ENCODE measurements at places on chromosomes 3 and 15.

- peak; percentile 75 for DNase-seq
Observed at GRCh38 chr3:48187579-48188265, 495 bp downstream of the CDC25A start.

GRCh38 chr15:36905908-36906307 lies 194.4 kb downstream of the MEIS2 start:
- DNase-seq = no peak

- DNase-seq = peak; percentile 98
Observed at GRCh38 chr3:142595951-142596725, at the start of gene PLS1. PLS1 (plus strand) TSS chr3:142596393; CDS start chr3:142664238, 67,845 bp downstream.

- DNase-seq = no peak
Observed at GRCh38 chr15:47918877-47919276, 201.6 kb downstream of the SEMA6D start.

GRCh38 chr3:154987846-154988245 lies 92.3 kb upstream of the MME start:
- DNase-seq = no peak

- DNase-seq = no peak
Observed at GRCh38 chr15:68542348-68542747, 36.4 kb upstream of the CORO2B start.

DNA sequence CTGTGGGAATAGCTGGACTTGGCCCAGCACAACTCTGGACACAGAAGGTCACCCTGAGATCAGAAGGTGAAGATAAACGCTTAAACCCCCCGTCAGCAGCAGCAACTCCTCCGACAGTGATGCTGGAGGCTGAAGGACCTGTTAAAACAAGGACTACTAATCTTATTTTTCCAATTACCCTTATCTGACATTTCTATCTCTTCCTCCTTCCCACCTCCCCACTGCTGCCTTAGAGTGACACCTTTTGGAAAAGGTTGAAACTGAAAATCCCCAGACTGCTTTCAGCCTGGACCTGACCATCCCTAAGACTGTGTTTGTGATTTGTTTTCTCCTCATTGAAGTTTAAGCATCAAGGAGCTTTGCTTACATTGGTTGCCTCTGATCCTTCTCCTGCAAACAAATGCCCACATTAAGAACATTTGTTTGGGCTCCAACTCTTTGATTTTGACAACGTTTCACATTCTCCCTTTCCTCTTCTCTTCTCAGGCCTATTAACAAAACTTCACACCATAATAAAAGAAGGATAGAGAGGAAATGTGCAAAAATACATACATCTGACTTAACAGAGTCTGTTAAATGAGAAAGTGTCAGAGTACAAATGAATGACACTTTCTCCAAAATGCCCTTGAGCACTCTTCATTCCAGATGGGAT lies 410.6 kb upstream of the WNT5A start:
- DNase-seq = peak; percentile 63

DNA sequence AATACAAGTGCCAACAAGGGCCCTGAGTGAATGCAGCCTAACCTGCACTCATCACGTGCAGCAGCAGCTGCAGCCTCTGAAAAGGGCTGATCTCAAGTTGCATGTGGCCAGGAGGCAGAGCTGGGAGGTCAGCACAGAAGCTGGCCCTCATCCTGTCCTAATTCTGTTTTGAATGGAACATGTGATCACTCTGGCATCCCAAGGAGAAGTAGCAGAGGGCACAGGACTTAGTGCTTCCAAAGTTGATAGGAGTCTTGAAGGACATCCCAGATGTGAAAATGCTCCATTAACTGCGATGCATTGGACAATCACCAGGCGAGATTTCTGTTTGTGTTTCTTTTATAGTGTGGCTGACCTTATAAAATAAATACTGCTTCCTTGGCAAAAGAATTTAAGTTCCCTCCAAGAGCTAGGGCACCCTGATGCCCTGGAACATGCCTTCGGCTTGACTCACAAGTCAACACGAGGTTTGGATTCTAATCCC lies 31.6 kb upstream of the STAG1 start:
- no peak for DNase-seq

GRCh38 chr3:71511037-71511436 lies 72.5 kb downstream of the FOXP1 start:
- peak; percentile 71 for DNase-seq

- DNase-seq = no peak
Observed at GRCh38 chr3:56940976-56941375, 119.5 kb upstream of the SPATA12 start.

DNA sequence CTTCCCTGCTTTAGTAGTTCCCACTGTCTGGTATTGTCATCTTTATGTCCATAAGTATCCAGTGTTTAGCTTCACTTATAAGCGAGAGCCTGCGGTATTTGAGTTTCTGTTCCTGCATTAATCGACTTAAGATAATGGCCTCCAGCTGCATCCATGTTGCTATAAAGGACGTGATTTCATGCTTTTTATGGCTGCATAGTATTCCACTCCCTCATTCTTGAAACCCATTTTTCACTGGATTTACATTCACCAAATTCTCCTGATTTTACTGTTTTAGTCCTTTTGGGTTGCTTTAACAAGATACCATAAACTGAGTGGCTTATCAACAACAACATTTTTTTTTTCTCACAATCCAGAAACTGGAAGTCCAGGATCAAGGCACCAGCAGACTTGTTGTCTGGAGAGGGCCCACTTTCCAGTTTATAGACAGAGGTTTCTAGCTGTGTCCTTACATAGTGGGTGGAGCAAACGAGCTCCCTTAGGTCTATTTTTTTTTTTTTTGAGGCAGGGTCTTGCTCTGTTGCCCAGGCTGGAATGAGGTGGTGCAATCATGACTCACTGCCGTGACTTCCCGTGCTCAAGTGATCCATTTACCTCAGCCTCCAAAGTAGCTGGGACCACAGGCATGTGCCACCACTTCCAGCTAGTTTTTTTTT lies 6.1 kb upstream of the TICRR start:
- DNase-seq = no peak

- DNase-seq = no peak
Observed at GRCh38 chr3:188421151-188421821, 267.3 kb downstream of the LPP start.

- no peak for DNase-seq
Observed at GRCh38 chr3:140545756-140546155, 132.1 kb upstream of the TRIM42 start.

DNA sequence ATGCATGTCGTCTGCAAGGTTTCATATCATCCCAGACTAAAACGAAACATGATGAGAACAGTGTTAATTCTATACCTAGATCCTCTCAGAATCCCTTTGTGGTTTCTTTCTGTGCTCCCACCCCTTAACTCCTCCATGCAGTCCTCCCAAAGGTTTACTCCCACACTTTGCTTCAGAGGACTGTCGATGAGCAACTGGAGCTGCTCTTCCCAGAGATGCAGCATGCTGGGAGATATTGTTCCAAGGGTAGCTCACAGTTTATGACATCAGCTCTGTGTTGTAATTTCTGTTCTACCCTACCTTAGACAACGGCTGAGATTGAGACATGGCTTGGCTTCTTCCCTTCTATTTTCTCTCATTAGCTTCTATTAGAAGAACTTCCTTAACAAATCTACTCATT lies 313.0 kb upstream of the COL8A1 start:
- DNase-seq = no peak

GRCh38 chr3:55622116-55622515 lies 135.0 kb upstream of the WNT5A start:
- DNase-seq = no peak

DNA sequence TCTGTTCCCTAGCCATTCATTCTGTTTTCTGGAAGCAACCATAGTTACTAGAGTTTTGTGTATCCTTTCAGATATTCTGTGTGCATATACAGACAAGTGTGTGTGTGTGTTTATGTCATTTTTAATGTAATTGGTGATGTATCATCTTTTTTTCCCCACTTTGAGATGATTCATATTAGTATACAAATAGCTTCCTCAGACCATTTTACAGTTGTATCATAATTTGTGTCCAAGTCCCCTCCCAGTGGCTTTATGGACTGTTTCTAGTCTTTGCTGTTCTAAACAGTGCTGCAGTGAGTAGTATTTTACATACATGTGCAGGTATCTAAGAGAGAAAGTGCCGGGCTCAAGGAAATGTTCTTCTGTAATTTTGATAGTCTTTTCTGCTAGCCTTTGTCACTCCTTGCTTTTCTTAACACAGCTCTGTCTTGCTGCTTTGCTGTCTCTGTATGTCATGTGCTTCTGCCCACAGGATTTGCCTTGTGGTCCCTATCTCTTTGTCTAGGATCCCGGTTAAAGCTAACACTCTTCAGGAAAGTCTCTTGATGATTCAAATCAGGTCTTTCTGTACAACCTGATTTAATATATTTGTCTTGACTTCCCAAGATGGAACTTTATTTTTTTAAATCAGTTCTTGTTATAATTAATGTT lies 31.5 kb upstream of the FBXL22 start:
- DNase-seq = no peak

DNA sequence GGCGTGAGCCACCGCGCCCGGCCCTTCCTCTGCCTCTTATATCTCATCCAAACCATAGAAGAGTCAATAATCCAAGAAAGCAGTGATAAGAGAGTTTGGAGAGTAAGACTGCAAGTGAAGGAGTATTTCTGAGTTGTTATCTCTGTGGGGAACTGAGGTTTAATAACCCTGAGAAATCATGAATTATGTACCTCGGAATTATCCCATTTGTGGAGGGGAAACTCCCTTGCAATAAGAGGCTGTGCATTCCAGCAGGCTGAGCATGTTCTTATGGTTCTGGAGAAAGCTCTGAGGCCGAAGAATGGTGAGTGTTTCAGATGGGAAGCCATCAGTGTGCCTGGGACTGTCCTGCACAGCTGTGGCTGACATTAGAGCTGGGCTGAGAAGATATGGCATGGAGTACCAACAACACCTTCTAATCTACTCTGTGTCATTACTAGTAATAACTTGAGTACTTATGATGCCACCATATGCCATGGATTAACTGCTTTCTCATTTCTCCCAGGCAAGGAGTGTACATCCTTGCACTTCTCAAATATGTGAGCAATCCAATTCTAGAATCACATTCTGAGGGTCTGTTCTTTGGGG lies 31.4 kb upstream of the NOX5 start:
- no peak for DNase-seq

- DNase-seq = no peak
Observed at GRCh38 chr3:182323126-182323700, 470.1 kb upstream of the ATP11B start.

- DNase-seq = no peak
Observed at GRCh38 chr3:117708601-117709000, 999.0 kb downstream of the TUSC7 start.

DNA sequence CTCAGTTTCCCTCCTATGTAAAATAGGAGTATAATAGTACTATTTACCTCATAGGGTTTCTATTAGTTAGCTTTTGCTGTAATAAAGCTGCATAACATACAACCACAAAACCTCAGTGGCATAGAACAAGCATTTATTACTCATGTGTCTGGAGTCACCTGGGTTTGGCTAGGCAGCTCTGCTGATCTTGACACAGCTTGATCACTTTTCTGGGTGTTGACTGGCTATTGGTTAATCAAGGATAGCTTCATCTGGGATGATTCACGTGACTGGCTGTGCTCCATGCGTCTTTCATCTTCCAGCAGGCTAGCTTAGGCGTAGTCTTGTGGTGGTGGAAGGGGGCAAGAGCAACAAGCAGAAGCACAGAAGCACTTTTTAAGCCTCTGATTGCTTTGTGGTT lies 112.6 kb downstream of the SQOR start:
- no peak for DNase-seq

DNA sequence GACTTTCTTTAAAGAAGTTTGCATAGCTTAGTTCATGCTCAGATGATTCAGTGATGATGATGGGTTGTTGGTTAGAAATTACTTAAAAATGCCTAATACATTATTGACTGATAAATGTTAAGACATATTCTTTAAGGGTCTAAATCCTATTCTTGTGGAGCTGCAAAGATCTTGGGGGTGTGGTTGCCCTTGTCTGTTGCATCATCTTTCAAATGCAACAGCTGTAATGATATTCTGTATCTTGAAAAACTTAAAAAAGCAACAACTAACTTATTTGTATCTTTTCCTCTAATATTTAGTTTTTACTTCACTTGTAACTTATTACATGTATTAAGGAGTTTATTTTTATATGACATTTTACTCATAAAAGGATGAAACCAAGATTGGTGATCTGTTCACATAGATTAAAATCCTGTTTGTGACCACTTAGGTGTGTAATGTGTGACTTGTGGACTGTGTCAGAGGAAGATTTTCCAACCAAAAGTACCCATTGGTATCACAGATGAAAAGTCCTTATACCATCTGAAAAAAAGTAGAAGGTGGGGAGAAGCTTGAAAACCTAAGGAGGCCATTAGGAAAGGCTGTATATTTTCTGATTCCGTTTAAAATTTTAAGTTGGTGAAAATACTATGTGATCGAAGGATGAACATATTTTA lies 142.8 kb downstream of the IGF1R start:
- DNase-seq = no peak

GRCh38 chr3:10602769-10603768 lies 97.7 kb upstream of the ATP2B2 start:
- DNase-seq = no peak

- DNase-seq = no peak
Observed at GRCh38 chr3:107969525-107969924, 121.3 kb downstream of the CD47 start.

- DNase-seq = no peak
Observed at GRCh38 chr3:183878071-183878470, 6.6 kb downstream of the PARL start.

DNA sequence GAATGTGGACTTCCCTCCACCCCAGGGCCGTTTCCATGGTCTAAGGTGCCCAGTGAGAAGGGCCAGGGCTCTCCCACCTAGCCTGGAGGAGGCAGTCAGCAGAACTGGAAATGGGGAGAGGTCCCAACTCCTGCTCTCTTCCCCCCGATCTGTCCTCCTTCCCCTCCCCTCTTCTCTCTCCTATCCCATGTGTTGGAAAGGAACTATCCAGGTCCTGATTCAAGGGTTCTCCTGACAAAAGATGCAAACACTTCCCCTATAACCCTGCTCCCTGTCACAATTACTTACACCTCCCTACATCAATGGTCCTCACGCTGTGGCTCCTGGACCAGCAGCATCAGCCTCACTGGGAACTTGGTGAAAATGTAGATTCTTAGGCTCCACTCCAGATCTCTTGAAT lies 6.0 kb downstream of the CIB2 start:
- no peak for DNase-seq

DNA sequence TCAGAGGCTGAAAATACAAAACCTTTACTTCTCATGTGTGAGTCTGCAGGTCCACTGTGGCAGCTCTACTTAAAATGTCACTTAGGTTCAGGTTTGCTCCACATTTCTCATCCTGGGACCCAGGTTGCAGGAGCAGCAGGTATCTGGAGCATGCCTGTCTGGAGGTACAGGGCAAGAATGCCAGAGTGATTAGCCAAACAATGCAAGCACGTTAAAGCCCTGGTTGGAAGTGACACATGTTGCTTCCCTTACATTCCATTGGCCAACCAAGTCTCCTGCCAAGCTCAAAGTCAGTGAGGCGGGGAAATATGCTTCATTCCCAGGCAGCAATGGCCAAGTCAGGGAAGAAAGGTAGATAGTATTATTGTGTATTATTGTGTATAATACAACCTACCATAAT lies 76.8 kb upstream of the ARL6 start:
- DNase-seq = peak; percentile 86
